ENCODE measurements at places on chromosomes 11 and 22.

GRCh38 chr22:41672780-41673509 is 15.7 kb downstream of the SNU13 start:
- no peak for DNase-seq

- no peak for DNase-seq
These were observed 709.7 kb downstream of the NTM start for GRCh38 chr11:132080127-132080526.

DNA sequence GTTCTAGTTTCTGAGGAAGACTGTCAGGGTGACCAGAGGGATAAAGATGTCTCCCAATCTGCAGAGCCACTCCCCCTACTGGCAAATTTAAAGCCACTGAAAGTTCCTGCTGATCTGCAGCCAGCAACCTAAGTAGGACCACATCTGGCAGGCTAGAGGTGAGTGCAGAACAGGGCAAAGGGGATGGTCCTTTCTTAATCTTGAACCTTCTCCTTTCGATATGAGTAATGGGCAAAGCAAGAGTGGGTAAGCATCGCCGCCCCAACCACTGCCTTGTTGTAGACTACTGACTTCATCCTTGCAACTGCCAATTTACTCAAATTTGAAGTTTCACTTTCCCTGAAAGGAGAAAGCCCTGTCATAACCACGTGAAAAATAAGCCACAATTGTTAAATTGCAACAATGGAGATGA is 30.7 kb downstream of the SCUBE2 start:
- DNase-seq = no peak

GRCh38 chr22:44848791-44849420 is 96.5 kb downstream of the ARHGAP8 start:
- DNase-seq = no peak
